HS-27A (cell line): ENCODE measurements at places on chromosomes 4 and X.

- DNase-seq, result no peak
Observed at GRCh38 chrX:39017077-39017476, 215.8 kb downstream of the MID1IP1 start.

DNA sequence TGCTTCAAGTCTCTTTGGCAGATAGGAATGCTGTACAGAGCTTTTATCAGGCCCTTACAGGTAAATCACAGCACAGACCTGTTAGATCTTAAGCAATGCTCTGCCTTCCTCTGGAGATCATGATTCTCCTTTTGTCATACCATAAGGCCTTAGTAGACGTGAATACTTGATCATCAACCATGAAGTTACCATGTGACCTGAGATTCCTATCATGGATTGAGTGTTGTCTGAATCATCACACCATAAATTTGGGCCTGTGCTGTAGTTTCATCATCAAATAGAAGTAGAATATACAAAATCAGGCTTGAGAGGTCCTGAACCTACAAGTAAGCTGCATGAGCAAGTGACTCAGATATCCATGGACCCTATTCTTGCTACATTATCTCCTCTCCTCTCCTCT is 466.8 kb upstream of the INTU start:
- DNase-seq, result no peak

- DNase-seq, result no peak
Observed at GRCh38 chrX:150680974-150681373, 12.2 kb upstream of the MTMR1 start.

DNA sequence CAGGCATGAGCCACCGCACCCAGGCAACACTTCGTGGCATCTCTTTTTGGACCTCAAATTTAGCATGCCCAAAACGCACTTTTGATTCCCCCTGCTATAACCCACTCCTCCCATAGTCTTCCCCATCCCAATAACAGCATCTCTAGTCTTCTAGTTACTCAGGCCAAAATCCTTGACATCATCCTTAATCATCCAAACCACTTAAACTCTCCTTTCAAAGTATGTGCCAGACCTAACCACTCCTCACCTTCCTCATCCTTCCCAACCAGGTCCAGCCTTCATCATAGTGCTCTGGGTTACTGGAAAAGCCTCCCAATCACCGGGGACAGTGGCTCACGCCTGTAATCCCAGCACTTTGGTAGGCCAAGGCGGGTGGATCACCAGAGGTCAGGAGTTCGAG is 41.9 kb downstream of the AFAP1 start:
- no peak for DNase-seq

DNA sequence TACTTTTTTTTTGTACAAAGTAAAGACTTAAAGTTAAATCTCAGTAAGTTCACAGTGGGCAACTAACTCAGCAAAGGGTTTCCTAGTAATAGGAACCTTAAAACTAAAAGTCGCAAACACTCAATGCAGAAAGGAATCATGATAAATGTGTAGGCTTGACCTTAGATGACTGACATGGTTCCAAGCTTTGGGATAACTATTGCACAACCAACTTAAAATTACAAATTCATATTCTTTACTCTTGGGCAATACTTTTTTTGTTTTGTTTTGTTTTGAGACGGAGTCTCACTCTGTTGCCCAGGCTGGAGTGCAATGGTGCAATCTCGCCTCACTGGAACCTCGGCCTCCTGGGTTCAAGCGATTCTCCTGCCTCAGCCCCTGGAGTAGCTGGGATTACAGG is 8.2 kb downstream of the ELOVL6 start:
- no peak for DNase-seq
